Omental fat pad (tissue), 4 donors: ENCODE measurements at places on chromosomes 6 and 20. TPM values are rescaled to one million over a fixed set of nuclear protein-coding genes. Genes with fewer than 3 reads are reported as not detected.

The MLN gene
- not detected for total RNA-seq

The GPLD1 gene
- total RNA-seq: 6.8 TPM

The BPIFB1 gene
- not detected for total RNA-seq

The PRPF6 gene
- 38.8 TPM for total RNA-seq

The FNDC11 gene
- total RNA-seq: 0.19 TPM

The RNGTT gene
- 18.6 TPM for total RNA-seq

The KIF25 gene
- not detected for total RNA-seq
